ENCODE measurements at places on chromosomes 13 and 19.

- no peak for DNase-seq
Measured at GRCh38 chr19:50626795-50627194, 12.9 kb downstream of the SYT3 start.

GRCh38 chr19:18292810-18293641 lies 11.6 kb upstream of the JUND start:
- no peak for DNase-seq

DNA sequence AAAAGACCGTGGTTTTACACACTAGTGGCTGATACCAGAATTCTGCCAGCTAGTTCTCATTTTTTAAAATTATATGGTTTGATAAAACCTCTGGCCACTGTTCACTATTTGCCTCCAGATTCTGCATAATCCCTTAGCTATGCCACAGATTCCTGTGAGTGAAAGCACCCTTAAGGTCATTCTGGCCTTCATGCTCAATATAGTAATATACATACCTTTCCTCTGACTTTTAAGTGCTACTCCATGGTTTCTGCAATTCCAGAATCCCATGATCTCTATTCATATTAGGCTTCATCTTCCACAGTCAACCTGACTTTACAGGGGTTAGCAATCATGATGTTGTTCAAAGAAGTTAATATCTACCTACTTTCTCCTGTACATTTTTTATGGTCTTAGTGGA lies 274.1 kb upstream of the EDNRB start:
- no peak for DNase-seq

DNA sequence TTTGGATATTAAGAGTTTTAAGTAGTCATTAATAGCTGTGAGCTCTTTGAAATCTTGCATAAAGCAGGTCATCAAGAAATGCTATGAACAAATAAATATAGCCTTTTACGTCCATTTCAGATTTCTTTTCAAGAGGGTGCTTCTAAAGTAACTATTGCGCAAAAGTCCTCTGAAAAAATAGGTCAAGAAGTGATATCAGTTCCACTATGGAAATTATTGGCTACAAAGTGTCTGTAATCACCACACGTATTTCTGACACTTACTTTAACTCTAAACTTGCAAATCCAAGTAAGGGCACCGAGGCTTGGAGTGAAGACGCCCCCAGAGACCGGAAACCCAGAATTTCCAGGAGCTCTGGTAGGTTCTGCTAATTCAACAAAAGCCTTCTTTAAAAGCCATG lies 44.9 kb upstream of the STARD13 start:
- DNase-seq, result no peak

DNA sequence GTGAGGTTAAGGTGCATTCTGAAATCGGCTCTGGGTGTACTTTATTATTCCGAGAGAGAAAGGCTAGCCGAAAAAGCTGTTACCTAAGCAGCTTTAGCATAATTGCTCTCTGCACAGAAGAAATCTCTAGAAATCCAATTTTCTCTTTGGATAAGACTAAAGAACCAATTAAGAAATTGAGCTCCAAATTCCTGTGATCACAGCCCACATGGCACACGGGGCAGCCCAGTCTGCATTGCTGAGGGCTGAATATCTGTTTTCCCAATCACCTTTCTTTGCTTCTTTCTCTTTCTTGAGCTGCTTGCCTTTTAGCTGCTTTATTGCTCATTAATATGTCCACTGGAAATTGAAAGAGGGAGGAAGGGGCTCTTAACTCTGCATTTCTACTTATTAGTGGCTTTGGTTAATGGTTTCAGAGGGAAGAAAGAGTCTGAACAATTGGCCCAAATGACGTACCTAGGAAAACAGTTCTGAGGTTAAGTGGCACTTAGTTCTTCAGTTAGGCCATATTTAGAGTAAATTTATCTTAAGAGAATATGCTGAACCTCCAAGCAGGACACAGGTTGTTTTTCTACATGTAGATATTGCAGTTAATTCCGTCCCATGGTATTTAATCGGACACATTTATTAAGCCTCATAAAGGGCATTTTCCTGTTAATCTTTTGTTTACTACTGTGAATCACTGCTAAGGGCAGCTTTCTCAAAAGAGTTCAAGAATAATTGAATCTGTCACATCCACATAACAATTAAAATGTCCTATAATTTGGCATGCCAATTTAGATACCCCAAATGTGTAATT lies 265.7 kb downstream of the ABCC4 start:
- no peak for DNase-seq

GRCh38 chr19:16023146-16023915 lies 53.0 kb upstream of the TPM4 start:
- DNase-seq, result no peak

Measured in stimulated activated CD4-positive, alpha-beta T cell treated with anti-CD3 and anti-CD28 coated beads, TNF-alpha, amount 100 ng/mL, for 4 hours (primary cell).